ENCODE measurements at places on chromosomes 6 and 20.

GRCh38 chr6:117346142-117346930 lies 79.4 kb downstream of the ROS1 start:
- no peak for DNase-seq

DNA sequence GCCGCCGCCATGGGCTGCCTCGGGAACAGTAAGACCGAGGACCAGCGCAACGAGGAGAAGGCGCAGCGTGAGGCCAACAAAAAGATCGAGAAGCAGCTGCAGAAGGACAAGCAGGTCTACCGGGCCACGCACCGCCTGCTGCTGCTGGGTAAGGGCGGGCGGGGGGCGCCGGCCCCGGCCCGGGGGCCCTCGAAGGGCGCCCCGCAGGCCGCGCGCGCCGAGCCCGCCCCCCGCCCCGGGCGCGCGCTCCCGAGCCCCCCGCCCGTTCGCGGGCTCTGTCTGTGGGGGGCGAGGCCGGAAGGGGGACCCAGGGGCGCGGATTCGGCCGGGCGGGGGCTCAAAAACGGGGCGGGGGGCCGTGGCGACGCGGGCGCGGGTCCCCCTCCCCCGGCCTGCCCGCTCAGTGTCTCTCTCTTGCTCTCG lies 39.2 kb downstream of the GNAS start:
- DNase-seq: peak; percentile 51

DNA sequence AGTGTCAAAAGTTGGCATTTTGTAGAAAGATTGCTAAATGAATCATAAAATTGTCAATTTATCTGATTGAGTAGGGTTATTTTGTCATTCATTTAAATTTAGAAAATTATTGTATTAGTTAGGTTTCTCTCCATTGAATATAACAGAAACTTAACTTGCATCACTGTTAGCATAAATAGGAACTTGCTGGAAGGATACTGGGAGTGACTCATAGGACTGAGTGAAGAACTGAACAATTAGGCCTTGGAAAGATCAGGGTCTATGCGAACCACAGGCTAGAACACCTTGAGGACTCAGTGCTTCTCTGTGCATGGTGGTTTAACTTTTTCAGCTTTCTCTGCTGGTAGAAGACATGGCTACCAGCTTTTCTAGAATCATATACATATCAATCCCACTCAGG lies 67.7 kb upstream of the IFNGR1 start:
- no peak for DNase-seq

- DNase-seq: no peak
These were observed 3.6 kb upstream of the CEBPB start for GRCh38 chr20:50186987-50187402.

DNA sequence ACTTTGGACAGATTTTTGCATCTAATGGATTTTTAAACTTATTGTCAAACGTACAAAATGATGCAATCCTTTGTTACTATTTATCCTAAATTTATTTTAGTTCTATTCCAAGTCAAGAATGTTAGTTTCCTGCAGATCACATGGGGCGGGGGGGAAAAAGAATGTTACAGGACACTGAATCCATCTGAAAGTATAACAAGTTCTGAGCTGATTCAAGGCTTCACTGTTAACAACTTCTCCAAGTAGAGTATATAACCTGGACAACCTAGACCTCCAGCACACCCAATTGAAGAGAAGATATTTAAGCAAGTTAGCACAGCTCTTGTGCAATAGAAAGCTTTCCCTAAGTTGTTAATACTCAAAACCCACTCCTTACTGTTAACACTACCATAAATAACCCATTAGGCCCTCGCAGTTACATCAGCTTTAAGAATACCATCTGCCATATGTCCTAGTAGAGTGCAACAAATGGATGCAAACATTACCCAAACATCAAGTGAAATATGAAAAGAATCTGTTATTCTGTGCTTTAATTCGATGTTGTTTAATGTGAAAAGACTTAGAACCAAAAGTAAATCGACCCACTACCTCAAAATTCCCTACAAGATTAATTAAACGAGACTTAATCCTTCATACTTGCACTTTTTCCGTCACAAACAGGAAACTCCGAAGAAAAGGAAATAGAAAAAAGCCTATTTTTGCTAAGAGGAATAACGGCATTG lies 1.3 kb downstream of the SEC63 start:
- no peak for DNase-seq

- no peak for DNase-seq
These were observed 91.2 kb downstream of the JARID2 start for GRCh38 chr6:15336900-15337560.

GRCh38 chr6:138296381-138296780 lies 78.1 kb upstream of the PBOV1 start:
- no peak for DNase-seq

GRCh38 chr6:46378882-46379416 lies 112.3 kb downstream of the RCAN2 start:
- no peak for DNase-seq

DNA sequence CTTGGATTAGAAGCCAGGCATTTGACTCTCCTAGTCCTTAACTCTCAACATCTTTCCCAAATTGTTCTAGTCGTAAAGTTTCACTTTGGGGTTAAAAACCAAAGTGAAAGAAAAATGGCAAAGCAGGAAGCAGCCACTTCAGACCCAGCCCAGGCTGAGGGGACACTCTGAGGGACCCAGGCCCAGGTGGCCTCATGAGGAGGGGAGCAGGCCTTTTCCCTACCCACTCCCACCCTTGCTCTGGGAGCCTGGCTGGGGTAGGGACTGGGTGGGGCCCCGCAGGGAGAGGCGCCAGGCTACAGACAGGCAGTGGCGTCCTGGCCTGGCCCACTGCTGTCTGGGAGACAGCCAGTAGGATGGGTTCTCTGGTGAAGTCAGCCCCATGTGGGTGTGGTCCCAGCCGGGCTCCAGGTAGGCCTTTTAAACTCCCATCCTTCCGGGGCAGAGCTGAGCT lies 68.7 kb upstream of the MYL9 start:
- DNase-seq: no peak

GRCh38 chr6:27281105-27281539 lies 31.0 kb downstream of the POM121L2 start:
- no peak for DNase-seq

All from substantia nigra (tissue), 51 donors.